NCI-H187 treated with DMSO at 0.1 percent for 48 hours (cell line): ENCODE measurements at places on chromosomes 12 and 14.

DNA sequence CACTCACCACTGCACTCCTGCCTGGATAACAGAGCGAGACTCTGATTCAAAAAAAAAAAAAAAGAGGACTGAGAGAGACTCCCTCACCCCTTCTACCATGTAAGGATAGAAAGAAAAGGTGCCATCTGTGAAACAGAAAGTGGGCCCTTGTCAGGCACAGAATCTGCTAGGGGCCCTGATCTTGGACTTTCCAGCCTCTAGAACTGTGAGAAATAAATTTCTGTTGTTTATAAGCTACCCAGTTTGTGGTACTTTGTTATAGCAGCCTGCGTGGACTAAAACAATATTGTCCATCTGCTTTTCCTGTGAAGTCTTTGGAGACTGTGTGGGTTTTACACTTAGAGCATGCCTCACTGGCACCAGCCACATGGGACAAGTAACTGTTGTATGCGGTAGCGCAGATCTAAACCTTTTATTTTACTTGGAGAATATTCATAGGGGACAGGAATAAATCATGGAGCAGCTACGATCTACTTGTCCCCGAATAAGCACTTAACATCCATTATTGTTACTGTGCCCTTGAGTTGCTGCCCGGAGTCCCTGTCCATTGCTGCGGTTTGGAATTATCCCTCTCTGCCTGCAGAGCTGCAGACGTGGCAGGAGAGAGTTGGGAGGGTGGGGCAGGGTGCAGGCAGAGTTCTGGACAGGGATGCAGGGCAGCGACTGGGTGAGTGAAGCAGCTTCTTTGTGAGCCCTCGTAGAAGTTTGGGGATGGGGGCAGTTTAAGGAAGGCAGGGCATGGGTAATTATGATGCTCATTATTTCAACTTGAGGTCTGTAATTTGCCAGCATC lies 52.4 kb upstream of the STON2 start:
- DNase-seq, result peak; percentile 56

DNA sequence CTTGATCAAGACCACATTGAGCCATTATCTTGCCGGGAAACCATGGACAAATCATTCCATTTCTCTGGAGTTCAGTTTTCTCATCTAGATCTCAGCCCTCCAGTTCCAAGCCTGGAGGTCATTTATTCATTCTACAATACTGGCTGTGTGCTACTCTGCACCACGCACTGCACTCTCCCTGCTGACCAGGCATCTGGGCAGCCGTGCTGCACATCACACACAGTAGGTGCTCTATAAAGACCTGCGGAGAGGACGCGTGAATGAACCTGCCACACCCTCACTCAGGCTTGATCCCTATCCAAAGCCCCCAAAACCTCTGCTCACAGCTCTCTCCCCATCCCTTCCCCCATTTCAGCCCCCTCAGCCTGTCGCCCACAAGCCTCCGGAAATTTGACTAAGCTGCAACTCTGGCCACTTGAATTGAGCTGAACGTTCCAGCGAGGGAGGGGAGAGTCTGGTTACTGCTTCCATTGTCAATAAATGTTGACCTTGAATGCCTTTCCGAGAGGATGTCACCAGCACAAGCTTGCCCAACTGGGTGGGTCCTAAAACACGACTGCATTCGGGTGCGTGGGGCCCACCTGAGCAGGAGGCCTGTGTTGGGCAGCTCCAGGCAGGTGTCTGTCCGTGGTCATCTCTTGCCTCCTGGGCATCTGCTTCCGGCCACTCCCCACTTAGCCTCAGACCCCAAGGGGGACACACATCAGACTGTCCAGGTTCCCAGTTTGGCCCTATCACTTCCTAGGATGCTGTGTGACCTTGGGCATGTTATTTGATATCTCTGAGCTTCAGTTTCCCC lies 17.8 kb downstream of the FAIM2 start:
- no peak for DNase-seq

DNA sequence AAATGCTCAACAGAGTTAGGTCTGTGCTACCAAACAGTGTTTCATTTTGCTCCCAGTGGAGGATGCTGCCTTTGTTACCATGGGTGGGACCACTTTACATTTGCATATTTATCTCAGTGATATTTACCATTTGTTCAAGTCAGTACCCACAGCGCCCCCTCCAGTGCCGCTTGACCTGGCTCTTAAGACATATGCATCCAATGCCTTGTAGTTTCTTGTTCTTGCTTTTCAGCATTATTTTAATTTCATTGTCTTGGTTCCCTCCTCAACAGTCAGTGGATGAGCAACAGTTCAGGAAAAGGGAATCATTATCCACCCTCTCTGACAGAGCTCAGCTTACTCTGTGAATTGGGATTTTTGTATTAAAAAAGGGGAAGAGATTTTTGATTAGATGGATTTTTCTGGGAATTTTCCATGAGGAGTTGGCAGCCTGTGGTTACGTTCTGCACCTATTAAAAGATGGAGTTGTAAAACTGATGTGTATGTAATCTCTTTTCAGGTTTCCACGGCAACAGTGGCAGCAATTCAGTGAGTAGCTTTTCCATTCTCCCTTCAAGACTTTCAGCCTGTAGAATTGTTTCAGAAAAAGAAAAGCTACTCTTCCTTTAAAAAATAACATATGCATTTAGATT lies 240.5 kb upstream of the DAAM1 start:
- no peak for DNase-seq

- DNase-seq, result no peak
Observed at GRCh38 chr14:72737560-72737943, 156.3 kb downstream of the DPF3 start.

GRCh38 chr14:91516663-91517388 lies 6.7 kb upstream of the PPP4R3A start:
- no peak for DNase-seq

GRCh38 chr12:122753319-122753650 lies 661 bp downstream of the DENR start:
- DNase-seq, result no peak

- DNase-seq, result no peak
Observed at GRCh38 chr14:68864361-68864750, 71.5 kb upstream of the ZFP36L1 start.
